ENCODE measurements at places on chromosomes 4 and X.

DNA sequence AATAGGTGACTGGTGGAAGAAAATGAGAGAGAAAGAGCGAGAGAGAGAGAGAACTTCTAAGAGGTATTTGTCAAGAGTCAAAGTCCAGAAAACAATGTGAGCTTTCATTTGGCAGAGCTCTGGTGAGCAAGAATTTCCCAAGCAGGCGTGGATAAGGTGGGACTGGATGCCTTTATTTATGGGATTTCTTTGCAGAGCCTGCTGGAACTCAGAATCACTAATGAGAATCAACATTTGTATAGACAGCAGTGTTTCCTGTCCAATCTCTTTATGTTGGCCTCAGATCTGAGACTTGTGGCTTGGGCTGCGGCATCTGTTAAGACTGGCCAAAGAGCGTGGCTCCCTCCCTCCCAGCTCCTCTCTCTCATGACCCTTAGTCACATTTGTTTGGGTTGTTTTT, 67.9 kb upstream of the TBL1X start:
- DNase-seq: no peak

- DNase-seq: no peak
Measured at GRCh38 chrX:135522878-135523693, 2.6 kb downstream of the INTS6L start.

GRCh38 chr4:129240816-129241215, 144.9 kb downstream of the C4orf33 start:
- no peak for DNase-seq

- no peak for DNase-seq
Measured at GRCh38 chr4:8776366-8776765, 95.3 kb downstream of the HMX1 start.

GRCh38 chr4:120434756-120435155, 368.1 kb upstream of the MAD2L1 start:
- no peak for DNase-seq

DNA sequence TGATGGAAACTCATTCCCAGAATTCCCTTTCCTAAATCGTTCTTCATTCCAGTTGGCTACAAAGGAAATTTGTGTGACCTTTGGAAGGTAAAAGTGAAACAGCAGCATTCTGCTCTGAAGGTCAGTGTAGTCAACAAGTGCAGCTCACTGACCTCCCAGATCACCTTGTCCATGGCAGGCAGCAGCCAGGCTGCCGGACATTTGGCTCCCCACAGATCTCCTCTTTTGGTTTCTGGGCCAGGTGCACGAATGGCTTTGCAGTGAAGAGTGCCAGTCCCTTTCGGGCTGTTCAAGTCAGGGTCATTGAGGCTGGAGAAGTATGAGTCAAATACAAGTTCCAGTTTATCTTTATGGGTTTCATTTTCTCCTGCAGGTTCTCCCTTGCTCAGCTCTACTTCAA, 14.3 kb downstream of the GPRIN3 start:
- no peak for DNase-seq

DNA sequence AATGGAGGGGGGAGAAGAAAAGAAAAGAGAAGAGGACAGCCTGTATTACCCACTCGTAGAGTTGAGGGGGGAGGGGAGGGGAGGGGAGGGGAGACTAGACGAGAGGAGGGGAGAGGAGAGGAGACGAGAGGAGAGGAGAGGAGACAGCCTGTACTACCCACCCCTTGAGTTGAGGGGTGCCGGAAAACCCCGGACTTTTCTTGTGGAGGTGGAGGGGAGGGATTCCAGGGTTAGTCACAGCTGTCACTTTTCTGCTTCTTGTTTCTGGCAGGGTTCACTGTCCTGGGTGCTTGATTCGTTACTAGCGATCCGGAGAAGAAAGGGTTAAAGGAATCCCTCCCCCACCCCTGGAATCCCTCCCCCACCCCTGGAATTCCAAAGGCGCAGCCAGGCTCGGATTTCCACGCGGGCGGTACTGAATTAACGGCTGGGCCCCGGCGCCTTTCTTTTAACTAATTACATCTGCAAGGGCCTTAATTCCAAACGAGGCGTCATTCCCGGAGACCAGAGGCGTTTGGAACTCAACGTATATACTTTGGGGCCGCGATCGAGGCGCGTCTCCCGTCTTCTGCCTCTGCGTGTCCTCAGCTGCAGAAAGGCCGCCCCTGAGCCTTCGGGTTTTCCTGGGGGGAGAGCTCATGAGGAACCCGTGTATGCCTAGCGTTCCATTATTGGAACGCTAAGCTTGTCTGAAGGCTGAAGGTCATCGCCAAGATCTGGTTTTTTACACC, 20.1 kb upstream of the CSF2RA start:
- DNase-seq: no peak

GRCh38 chr4:20046179-20046578, 205.5 kb upstream of the SLIT2 start:
- DNase-seq: no peak

GRCh38 chr4:109548655-109549054, 11.4 kb upstream of the MCUB start:
- DNase-seq: no peak

GRCh38 chr4:177902386-177902785, 460.1 kb upstream of the AGA start:
- DNase-seq: no peak

DNA sequence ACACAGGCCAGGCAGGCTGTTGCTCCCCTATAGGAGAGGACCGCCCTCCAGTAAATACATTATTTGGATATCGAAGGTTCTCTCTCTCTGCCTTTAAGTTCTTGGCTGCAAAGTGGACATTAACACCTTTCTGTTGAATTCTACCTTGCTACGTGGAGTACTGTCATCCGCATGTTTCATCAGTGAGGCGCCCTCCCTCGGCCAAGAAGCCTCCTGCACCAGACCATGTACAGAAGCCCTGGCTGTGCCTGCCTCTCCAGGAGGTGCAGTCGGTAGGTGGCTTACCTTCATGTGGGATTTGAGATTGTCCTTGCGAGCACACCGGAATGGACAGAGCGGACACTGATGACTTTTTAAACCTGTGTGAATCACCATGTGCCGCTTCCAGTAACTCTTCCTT, 46.7 kb downstream of the ZNF827 start:
- DNase-seq: no peak

- DNase-seq: no peak
Measured at GRCh38 chrX:30762755-30763154, 109.5 kb downstream of the GK start.
